Fibroblast of skin of left quadriceps (primary cell): ENCODE measurements at places on chromosomes 1 and 21.
A peak's percentile ranks its signal among the peaks of the same experiment; 100 is the strongest.

GRCh38 chr1:233707153-233707879 is 93.4 kb downstream of the KCNK1 start:
- DNase-seq = peak; percentile 13

- no peak for DNase-seq
These were observed 121.7 kb upstream of the FOXD3 start for GRCh38 chr1:63200676-63201075.

DNA sequence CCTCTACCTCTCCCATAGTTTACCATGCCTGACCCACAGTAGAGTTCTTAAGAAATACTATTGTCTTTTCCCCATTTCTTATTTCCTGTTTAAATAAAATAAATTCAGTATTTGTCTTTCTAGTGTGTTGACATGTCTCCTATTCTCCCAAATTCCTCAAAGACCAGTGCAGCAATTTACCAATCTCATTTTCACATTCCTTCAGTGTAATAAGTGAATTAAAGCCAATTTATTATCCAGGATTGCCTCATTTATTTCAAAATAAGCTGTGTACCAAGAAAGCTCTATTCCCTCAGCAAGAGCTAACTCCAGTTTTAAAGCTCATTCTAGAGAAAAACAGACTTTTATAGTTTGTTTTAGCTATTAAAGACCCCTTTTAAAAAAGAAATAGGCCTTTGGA is 49.9 kb downstream of the DISC1 start:
- peak; percentile 28 for DNase-seq

DNA sequence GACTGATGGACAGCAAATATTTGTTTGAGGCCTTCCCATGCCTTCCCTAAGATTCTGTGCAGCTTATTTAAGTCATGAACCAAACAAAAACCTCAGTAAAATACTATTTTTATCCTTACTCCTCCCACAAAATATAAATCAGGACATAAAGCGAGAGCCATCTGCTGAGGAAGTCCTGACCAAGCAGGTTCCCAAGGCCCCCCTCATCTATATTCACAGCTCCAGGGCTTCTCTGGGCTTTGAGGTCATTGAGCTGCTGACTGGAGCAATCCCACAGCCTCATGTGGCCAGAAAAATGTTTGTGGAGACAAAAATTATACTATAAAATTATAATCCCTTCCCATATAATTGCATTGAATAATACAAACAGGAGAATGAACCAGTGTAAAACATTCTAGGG is 846.2 kb downstream of the ADGRL2 start:
- DNase-seq = no peak

GRCh38 chr1:180267211-180267561 is 37.1 kb downstream of the LHX4 start:
- no peak for DNase-seq

- DNase-seq = no peak
These were observed 28.4 kb downstream of the POFUT2 start for GRCh38 chr21:45259206-45259840.

- DNase-seq = no peak
These were observed 291.3 kb downstream of the TM2D1 start for GRCh38 chr1:61433646-61434045.

DNA sequence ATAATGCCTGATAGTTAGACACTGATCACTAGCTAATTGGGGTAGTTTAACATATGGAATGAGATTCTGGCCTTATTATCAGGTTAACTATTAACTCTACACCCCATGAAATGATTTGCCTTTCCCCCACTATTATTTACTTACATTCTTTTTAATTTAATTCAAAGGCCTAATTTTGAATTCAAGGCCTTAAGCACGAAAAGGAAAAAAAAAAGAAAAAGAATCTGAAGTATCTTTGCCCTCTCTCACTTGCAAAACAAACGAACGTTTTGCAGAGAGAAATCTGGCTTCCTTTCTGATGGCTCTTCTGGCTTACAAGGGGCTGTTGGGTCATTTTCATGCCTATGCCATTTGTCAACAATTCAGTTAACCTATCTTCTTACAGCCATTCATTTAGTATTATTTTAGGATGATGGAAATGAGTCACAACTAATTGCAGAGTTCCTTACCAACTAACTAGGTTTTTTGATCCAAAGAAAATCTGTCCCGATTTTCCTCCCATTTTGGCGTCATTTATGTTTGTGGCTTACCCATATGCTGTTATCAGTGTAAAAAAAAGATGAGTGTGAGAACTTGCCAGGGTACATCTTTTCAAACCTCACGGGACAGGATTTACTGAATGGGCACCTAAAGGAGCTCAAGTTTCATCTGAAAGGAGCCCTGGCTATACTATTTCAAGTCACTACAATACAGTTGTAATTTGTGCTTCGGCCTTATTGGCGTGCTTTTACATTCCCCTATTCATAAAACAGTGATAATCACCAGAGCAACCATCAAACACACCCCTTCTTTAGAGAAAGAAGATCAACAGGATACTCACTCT is 1.9 kb upstream of the ERRFI1 start:
- DNase-seq = peak; percentile 75

- DNase-seq = peak; percentile 74
These were observed at the start of gene NEXN for GRCh38 chr1:77888081-77888780. Gene NEXN, plus strand, starts transcription at chr1:77888624. Its CDS starts 27,483 bp downstream, at chr1:77916107.
